ENCODE measurements at places on chromosomes 16 and 17.

GRCh38 chr17:82399041-82399441, 19.1 kb upstream of the HEXD start:
- DNase-seq, result peak; percentile 89

DNA sequence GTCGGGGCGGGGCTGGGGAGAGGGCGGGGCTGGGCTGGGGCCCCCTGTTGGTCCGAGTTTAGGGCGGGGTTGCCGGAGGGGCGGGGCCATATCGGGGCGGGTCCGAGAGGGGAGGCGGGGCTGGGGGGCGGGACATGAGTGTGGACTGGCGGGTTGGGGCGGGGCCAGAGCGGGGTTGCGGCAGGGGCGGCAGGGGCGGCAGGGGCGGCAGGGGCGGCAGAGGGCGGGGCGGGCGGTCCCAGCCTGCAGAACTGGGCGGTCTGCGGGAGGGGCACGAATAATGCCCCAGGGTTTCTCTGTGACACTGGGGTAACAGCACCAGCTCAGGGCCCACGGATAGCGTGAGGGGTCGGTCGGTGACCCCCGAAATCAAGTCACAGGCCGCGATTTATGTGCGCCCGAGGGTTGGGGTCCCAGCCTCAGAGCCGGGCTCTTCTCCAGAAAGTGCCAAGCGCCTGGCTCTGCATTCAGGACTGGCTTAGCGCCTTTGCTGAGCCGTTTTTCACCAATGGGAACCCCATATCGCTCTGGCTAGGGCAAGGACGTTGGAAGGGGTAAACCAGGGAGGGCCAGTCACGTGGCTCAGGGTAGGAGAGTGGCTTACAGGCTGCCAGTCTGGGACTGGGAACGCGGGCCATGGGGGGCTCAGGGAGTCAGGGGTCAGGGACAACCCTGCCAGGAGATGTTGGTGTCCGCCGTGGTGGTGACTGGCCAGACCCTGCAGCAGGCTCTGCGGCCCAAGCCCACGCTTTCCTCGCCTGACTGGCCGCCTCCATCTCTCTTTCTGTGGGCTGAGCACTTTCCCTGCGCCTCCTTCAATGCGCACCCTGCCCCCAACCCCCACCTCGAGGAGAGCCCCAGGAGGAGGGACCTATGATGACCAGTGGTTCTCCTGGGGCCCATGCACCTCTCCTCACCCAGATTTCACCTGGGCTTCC, 1.2 kb upstream of the METTL26 start:
- peak; percentile 88 for DNase-seq

- no peak for DNase-seq
Observed at GRCh38 chr16:87507351-87508069, 14.7 kb upstream of the ZCCHC14 start.

DNA sequence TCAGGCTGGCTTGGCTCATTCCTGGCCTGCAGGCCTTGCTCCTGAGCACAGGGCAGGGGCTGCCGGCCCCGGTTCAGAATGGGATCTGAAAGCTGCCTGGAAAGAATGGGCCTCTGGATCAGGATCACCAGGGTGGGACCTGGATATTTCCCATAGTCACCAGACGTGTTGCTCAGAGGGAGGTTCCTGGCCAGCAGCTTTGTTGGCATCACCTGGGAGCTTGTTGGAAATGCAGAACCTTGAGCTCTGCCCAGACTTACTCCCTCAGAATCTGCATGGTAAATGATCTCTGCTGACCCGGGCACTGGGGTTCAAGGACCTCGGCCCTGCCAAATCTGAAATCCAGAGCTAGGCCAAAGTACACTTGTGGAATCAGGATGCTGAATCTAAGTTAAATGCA, 29.5 kb upstream of the MED9 start:
- DNase-seq, result no peak

GRCh38 chr16:35352431-35352830, 1893.0 kb downstream of the TP53TG3F start:
- DNase-seq, result no peak

DNA sequence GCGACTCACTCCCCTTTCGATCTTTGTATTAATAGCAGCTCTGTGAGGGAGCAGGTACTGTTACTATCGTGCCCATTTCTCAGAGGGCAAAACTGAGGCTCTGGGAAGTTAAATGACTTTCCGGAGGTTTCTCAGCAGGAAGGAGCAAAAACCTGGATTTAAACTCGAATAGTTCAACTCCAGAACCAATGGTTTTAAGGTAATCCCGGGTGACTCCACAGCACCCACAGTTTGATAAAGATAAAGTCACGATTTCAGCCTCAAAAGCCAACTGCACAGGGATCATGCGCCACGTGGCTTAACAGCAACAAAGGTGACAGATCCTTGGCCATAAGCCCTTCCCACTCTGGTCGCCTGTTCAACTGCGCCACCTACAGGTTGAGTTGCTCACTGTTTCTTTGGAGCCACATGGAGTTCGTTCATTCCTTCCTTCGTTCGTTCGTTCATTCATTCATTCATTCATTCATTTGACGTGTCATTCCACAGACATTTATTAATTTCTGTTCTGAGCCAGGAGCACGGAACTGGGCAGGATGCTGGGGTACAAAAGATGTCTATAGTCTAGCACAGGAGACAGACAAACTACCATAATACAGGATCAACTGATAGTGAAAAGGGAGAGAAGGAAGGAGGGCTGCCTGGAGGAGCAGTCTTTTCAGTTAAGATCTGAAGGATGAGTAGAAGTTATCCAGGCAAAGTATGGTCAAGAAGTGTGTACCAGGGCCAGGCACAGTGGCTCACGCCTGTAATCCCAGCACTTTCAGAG, 134.8 kb downstream of the HS3ST2 start:
- peak; percentile 67 for DNase-seq
